Skeletal muscle cell (primary cell): ENCODE measurements at places on chromosomes 4 and X.

- DNase-seq = no peak
These were observed at the start of gene ZIC3 for GRCh38 chrX:137565921-137566745. TSS of gene ZIC3 (plus strand) at chrX:137566127. CDS start at chrX:137566692, 565 bp downstream.

- DNase-seq = no peak
These were observed 102.4 kb upstream of the PLAC1 start for GRCh38 chrX:134760650-134761049.

DNA sequence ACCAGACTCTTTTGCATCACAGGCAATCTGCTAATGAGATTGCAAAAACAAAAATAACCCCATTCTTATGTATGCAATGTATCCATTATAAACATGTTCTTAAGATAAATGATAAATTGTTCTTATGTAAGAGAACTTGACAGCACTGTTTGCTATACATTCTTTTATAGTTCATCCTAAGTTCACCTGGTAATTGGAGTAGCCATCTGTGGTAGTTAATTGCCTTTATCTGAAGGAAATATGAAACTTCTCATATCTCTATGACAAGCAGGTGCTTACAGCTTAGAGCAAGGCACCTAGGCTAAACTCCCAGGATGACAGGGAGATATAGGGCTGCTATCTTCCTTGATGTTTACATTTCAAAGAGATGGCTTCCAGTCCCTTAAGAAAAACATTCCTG lies 21.3 kb upstream of the CLCN5 start:
- no peak for DNase-seq

DNA sequence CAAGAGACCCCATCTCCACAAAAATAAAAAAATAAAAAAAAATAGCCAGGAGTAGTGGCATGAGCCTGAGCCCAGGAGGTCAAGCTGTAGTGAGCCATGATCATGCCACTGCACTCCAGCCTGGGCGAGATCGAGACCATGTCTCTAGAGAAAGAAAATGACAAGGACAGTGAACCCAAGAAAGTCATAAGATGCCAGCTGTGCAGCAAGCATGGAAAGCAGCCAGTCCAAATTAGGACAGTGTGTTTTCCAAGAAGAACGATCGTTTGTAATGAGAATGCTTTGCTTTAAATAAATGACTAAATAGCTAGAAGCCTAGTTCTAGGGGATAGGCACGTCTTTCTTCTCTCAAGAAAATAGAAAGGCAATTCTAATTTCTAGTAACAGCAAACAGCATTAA lies 58.4 kb upstream of the MSANTD1 start:
- no peak for DNase-seq

DNA sequence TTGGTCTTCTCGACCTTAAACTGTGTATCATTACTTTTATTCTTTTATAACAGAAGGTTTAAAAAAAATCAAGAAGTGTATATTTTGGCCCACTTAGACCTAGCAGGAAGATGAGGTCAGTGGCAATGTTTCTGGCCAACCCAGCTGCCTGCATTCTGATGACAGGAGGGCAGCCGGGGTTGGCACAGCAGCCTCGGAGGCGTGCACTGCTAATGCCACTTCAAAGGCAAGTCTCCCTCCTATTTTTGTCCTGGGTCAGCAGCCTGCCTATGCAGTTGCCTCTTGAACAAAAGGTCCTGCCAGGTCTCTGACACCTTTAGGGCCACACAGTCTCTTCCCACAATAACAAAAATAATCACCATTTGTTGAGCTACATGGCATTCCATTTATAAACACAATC lies 89.4 kb upstream of the MYOZ2 start:
- no peak for DNase-seq

- peak; percentile 66 for DNase-seq
These were observed 120.4 kb downstream of the TMEM164 start for GRCh38 chrX:110123331-110123782.

- no peak for DNase-seq
These were observed 7.1 kb upstream of the AREG start for GRCh38 chr4:74437866-74438265.

DNA sequence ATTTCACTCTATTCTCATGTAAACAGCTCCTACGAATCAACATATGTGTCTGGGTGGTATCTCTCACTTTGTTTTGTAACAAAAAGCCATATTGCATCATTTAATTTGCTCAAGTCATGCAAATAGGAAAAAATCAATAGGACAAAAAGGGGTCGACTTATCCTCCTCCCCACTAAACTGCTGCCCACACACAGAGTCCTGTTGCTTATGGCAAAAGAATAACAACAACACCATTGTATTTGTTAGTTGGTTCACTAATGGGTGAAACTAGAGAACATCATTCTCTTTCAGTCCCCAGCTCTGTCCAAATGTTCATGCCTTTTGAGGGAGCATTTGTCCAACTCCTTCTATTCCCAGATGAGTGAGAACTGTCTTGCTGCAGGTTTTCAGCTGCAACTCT lies 2.1 kb downstream of the HHIP start:
- DNase-seq = no peak

- DNase-seq = no peak
These were observed 75.5 kb downstream of the NSUN7 start for GRCh38 chr4:40825014-40825838.

DNA sequence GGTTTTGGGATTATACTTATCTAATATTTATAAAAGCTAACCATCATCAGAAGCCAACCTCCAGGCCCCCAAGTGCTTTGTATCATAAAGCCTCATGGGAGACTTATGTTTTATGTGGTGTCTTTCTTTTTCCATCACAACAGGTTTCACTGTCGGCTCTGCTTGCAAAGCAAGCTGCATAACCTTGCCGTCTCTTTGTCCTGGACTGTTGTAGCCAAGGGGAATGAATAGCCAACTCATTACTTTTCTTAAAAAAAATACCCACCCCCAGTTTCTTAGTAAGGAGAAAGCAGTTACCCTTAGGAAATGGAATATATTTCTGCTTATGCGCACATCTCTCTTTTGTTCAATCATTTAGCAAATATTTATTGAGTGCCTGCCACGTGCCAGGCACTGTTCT lies 40.7 kb downstream of the FAM184B start:
- no peak for DNase-seq

GRCh38 chr4:108900018-108900580 lies 137.2 kb upstream of the ETNPPL start:
- no peak for DNase-seq

DNA sequence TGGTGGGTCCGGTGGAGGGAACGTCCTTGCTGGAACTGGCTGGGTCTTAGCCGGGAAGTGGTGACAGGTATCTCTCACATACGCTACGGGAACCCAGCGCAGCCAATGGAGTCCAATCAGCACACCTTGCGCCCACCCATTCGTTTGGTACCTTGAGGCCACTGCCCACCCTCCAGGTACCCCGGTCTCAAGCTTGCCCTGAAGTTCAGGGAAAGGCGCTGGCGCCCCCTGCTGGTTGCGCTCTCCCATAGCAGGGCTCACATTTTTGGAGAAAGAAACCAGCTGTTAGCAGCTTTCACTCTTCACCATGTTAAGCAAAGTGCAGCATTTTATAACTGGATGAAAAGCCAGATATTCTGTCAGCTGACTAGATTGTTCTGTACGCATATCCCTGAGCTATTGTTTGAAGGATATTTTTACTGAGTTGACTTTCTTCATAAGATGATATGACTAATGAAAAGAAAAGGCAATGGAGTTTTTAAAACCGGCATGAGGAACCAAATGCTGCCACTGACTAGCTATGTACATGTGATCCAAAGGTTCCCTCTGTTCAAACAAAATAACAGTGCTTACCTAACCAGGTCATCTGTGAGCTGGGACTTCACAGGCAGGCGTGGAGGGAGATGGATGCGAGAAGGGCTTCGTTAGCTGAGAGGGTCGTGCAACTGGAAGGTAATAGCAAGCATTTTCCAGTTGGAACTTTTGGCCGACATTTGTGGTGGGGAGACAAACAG lies 43.7 kb downstream of the OTOP1 start:
- no peak for DNase-seq

DNA sequence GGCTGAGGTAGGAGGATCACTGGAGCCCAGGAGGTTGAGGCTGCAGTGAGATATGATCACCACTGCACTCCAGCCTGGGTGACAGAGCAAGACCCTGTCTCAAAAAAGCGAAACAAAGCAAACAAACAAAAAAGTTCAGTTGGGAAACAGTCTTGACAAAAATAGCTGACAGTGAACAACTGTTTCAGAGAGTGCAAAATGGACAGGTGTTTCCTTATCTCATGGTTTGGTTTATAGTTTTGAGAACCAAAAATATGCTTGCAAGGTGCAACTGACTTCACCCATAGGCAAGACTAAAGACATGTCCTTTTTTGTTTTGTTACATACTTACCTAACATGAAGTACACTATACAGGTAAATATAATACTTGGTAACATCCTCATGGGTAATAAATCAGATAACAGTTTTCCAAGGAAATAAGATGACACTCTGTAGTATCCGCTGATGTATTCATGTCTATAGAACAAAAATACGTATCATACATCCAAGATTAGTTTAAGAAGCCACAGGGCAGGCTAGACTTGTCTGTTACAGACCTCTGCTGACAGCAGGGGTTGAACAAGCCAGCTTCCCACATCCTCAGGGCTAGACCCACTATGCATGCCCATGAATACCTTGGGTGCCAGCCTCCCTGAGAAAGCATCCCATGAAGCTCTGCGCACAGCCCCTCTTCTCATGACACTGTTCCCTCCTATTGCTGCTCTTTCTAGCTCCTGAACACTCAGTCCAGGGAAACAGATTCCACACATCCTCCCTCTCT lies 59.3 kb downstream of the ABCG2 start:
- no peak for DNase-seq

DNA sequence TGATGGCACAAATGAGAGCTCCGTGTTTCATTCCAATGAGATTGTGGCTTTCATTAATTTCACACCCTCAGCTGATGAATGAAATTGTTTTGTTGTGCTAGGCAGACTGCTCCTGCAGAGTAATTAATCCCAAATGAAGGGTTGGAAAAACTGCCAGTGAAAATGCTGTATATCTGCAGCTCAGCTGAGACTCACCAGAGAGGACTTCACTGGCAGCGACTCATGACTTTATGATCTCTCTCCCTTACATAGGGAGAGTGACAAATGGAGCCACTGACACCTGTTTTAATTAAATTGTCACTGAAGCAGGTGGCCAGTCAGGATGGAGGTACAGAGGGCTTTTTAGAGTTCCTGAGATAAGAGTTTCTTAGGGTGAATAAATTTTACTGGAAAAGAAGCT lies 24.8 kb downstream of the GRXCR1 start:
- DNase-seq = no peak

DNA sequence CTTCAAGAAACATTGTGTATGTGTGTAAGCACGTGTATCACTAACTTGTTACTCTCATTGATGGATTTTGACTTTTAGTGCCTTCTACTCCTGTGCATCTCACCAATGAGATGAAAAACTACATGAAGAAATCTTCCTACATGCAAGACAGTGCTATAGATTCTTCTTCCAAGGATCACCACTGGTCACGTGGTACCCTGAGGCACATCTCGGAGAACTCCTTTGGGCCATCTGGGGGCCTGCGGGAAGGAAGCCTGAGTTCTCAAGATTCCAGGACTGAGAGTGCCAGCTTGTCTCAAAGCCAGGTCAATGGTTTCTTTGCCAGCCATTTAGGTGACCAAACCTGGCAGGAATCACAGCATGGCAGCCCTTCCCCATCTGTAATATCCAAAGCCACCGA lies 86.5 kb downstream of the SLC10A6 start:
- no peak for DNase-seq

GRCh38 chr4:183637461-183637860 lies 21.5 kb downstream of the RWDD4 start:
- no peak for DNase-seq

DNA sequence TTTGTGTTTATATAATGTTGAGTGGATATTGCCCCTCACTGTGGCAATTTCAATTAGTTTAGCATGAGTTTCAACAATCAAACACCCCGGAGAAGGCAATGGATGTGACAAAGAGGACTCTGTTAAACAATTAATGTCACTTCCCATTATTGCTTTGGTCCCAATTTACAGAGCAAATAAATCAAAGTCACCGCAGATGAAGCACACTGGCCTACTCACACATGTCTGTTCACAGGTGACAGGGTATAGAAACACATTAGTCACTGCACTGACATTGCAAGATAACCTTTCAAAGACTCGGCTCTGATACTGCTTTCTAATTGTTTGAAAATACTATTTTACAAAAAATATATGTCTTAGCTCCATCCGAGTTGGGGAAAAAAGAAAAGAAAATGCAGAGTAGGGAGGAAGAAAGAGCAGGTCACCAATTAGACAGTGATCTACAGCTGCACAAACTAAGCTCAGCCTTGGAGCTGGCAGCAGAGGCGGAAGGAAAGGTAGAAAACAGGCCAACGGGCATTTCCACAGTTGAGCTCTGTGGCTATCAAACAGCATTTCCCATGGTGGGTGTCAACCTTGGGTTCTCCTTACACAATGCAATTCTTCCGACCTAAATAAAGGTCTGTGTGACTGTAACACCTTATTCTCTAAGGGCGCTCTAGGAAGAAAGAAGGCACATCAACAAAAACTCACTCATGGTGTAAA lies 53.9 kb downstream of the PPARGC1A start:
- DNase-seq = no peak

DNA sequence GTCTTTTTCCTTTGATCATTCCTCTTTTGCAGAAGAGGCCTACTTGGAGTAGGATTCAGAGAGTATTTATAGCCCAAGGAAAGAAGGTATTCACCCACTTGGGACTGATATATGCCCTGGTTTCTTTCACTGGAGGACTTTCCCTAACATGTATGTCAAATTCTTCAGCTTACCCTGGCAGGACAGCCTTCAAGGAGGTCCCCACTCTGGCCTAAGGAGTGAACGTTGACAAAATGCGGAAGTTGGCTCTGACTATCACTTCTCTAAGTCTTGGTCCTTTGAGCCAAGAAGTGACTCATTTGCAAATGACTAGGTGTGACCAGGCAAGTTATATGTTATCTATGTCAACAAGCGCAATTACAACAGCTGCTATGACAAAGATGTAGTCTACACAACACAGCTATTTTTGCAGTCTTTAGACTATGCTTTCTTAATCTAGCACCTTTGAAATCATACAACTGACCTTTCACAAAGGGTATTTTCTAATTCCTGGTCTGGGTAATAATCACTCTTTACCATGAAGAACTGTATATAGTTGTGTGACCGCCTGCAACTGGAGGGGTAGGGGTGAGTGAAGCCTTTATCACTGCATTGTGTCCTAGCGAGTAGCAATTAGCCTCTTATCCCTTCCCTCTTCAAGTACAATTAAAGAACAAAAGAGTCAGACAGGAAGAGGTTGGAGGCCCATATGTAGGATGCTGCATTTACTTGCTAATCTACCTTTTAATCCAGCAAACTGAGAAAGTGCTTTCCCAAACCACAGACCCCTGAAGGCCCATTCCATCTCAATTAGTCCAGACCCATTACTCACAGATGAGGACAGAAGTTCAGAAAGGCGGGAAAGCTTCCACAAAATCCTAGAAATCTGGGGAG lies 50.1 kb downstream of the RASGEF1B start:
- DNase-seq = no peak

GRCh38 chrX:125439194-125439849 lies 119.7 kb downstream of the TEX13C start:
- no peak for DNase-seq

DNA sequence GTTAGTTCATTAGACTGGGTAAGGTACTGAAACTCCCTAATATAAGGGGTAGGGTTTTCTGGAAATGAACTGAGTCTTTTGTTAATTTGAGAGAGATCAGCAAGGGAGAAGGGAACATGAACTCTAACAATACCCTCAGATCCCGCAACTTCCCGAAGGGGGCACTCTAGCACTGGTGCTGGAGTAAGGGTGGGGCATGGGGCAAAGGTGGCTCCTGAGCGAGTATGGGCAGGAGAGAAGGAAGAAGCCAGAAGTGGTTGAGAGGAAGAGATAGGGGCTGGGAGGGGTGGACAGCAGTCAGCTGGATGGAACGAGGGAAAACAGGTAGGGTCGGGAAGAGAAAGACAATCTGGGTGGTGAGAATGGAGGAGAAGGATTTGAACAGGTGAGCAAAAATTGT lies 183.2 kb upstream of the MAGEE2 start:
- DNase-seq = no peak

GRCh38 chr4:125049711-125050110 lies 265.0 kb upstream of the FAT4 start:
- no peak for DNase-seq
